ENCODE measurements at places on chromosomes 5 and 9.

- no peak for DNase-seq
Measured at GRCh38 chr5:164354139-164354751, 848.8 kb downstream of the MAT2B start.

DNA sequence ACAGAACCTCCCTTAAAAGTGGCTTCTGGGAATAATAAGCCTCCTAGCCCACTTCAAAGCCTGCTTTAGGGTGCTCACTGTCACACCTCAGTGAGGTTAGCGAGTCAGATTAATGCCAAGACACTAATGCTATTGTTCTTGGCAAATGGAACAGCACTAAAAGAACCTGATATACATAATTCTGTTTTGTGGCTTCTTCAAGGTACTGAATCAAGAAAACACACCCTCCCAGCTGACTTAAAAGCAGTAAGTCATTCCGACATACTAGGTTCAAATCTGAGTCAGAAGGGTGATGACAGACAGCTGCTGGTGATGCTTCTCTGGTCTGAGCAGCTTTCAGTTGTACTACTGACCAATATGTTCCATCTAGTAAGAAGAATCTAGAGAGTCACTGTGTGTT is 121.6 kb downstream of the OXCT1 start:
- peak; percentile 41 for DNase-seq

DNA sequence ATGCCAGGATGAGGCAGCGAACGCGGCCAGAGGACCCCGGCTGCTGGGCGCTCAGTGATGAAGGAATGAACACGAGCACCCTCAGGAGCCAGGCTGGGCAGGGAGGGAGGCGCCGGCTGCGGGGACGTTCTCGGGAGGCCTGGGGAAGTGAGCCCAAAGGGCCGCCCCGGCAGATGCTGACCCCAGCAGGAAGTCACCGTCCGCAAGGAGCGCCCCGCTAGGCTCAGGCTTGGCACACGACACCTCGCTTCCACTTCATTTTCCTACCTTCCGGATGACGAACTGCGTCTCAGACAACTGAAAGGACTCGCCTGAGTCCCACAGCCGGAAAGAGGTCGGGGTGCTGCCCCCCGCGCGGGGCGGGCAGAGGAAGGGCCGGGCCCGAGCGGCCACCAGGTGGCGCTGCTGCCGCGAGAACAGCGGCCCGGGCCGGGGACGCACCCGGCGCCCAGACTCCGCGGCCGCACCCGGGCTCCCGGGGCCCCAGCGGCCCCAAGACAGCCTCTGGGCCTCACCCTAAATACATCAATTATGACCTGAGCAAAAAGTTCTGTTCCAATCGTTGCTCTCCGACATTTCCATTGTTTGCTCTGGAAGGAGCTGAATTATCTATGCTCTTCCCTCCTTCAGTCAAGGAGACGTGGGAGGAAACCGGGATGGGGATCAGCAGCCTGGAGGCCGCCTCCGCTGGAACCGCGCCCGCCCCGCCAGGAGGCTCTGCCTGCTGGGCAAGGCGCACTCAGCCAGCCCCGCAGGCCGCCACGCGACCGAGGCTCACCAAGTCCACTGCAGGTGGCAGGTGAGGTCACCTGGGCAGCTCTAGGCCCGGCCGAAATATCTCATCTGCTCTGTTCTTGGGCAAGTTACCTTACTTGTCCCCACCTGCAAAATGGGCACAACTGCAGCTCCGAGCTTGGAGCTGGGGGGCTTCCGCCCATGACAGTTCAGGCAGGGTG is 107.0 kb downstream of the ZNF354C start:
- DNase-seq, result peak; percentile 50

GRCh38 chr9:134229466-134230091 is 65.2 kb upstream of the RNU6ATAC start:
- DNase-seq, result no peak

Data from activated CD8-positive, alpha-beta memory T cell treated with anti-CD3 and anti-CD28 coated beads, Interleukin-2, amount 10 ng/mL, durations not matched to agents 7 days and 5 days (primary cell).